ENCODE measurements at places on chromosomes 16 and 17.

DNA sequence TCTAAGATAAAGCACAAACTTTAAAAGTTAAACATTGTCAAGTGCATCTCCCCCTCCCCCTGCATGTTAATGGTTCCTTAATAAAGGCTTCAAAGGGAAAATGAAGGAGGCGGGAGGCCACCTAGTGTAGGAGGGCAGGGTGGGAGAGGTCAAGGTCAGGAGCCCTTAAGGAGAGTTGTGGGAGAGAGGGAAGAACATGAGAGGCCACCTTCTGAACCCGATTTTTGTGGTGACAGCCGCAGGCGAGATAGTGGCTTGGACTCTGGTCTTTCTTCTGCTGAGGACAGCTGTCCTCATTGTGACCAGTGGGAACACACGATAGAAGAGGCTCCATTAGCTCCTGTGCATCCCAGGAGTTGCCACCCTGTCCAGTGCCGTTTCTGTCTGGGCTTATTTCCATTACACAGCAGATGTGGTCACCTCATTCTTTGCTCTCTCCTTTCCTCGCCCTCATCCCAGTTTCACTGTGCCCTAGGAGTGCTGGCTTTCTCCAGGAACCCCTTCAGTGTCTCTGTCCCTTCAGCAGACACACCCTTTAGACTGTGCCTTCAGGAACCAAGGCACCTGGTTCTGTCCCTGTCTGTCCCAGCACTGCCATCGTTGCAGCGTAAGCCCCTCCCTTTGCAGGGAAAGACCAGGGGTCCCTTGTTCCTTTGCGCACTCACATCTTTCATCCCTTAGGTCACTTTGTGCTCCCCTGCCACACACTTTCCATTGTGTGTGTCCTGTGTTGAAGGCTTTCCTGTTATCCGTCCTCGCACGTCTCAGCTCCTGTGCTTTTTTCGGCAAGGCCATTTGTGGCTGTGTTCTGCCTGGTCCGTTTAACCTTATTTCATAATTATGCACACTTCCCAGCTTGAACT lies 7.5 kb downstream of the SEC14L1 start:
- no peak for DNase-seq

GRCh38 chr17:50460831-50461526 lies 7.7 kb downstream of the CHAD start:
- no peak for DNase-seq

DNA sequence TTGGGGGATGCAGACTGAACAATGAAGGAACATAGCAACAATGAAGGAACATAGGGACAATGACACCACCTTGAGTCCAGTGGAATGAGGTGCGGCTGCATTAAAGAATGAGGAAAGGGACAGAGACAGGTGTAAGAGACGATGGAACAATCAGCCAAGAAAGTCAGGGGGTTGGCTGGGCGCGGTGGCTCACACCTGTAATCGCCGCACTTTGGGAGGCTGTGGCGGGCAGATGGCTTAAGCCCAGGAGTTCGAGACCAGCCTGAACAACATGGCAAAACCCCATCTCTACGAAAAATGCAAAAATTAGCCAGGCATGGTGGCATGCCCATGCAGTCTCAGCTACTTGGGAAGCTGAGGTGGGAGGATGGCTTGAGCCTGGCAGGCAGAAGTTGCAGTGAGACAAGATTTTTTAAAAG lies 13.6 kb upstream of the CBFB start:
- no peak for DNase-seq

DNA sequence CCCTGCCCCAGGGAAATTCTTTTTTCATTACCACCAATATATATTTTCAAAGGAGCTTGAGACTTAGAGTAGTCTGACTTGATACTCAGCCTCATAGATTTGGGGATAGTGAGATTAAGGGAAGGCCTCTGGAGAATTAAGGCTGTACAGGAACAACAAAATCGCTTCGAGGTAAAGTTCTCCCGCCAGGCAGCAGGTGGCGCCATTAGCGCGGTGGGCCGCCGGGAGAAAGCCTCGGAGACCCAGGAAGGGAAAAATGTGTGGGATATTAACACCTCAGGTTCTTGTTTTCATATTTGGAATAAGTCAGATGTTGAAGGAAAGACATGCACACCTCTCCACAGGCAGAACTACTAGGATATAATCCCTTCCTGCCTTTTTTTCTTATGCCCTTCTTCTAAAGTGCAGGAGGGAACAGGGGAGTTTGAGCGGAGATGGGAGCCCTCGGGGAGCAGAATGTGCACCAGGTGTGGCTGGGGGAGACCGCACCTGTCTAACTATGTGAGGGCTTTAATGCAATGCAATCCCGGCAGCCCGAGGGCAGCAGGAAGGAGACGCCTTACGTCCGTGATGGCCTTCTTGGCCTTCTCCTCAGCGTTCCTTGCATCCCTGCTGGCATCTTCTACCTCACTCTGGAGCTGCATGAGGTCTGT lies 25.9 kb downstream of the MYH3 start:
- no peak for DNase-seq

- no peak for DNase-seq
These were observed 996 bp downstream of the SUMO2 start for GRCh38 chr17:75181608-75182318.

- no peak for DNase-seq
These were observed 9.9 kb downstream of the ATPAF2 start for GRCh38 chr17:18028952-18029540.

DNA sequence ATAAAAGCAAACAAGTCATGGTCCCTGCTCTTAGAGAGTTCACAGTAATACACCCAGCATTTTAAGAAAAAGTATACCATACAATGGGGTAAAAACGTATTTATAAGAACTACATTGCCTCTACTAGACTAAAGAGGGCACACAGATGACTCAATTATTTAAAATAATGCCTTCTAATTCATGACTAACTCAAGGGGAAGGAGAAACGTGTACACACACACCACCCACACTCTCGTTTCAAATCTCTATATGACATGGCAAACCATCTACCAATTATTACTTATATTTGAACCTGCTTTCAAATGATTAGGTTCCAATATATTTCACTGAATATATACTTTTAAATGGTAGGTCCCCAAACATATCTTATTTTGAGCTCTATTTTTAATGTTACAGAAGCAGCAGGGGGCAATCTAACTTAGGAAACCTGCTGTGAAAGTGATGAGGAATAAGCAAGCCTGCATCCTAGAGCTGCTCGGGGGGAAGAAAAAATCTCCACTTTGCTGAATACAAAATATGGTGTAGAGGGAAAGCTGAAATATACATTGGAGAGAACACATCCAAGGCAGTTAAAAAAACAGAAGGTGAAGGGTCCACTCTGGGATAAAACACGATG lies 232.4 kb upstream of the PSMD7 start:
- DNase-seq: no peak

- DNase-seq: peak; percentile 51
These were observed 30.1 kb downstream of the ARHGAP17 start for GRCh38 chr16:24984903-24985675.
